ENCODE measurements at places on chromosomes 16 and 17.
A peak's percentile ranks its signal among the peaks of the same experiment; 100 is the strongest.

- no peak for DNase-seq
These were observed 44.7 kb downstream of the NEUROD2 start for GRCh38 chr17:39562976-39563375.

DNA sequence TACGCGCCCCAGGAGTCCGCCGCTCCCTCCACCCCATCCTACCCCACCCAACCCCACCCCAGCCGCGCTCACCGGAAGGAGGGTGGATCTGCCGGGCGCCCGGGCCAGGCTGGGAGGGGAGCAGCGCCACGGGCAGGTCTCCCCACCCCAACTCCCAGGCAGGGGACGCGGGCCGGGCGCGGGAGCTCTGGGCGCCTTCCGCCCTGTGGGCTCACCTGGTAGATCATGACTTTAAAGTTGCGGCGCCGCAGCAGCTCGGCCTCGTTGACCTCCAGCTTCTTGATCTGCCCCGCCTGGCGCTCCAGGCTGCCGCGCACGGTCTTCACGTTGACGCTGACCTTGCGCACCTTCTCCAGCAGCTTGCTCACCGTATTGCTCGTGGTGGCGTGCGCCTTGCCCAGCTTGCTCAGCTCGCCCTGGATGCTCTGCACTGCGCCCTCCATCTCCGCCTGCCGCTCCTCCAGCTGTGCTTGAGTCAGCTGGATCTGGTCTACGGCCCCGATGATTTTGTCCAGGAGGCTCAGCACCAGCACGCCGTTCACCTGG lies 571 bp downstream of the CAVIN1 start:
- no peak for DNase-seq

DNA sequence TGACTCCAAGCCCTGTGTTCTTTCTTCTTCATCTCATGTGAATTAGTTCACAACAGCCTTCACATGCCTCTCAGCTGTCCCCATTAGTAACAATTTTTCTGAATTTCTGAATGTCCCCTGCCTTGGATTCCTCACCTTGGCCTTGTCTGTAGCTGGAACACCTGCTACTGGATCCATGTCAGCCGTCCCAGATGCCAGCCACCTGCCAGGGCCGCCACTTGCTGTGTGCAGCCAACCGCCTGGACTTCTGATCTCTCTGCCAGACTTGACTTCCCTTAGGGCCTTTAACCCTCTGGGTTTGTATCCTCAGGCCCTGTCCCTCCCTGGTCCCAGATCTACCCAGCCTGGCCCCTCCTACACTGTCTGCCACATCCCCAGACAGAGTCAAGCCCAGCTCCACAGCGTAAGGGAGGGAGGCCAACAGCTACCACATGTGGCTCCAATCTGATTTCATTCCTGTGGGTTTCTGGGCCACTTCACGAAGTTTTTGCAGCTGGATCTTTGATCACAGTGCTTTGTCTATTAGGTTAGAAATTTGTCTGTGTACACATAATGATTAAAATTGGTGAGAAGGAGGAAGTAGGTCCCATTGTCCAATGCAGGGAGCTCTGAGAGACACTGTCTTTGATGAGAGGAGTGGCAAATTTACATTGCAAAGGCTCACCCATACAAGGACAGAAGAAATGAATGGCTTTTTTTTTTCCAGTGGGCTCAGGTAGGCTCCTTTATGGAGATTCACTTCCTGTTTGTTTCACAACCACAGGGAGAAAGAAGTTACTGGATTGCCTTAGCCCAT lies 15.3 kb downstream of the MPP2 start:
- peak; percentile 15 for DNase-seq

- DNase-seq: peak; percentile 59
These were observed 25.0 kb upstream of the KCNJ2 start for GRCh38 chr17:70144260-70144846.

GRCh38 chr17:14474591-14474990 lies 173.7 kb downstream of the HS3ST3B1 start:
- DNase-seq: no peak

- DNase-seq: no peak
These were observed 1159.1 kb upstream of the CDH8 start for GRCh38 chr16:63195336-63195735.

DNA sequence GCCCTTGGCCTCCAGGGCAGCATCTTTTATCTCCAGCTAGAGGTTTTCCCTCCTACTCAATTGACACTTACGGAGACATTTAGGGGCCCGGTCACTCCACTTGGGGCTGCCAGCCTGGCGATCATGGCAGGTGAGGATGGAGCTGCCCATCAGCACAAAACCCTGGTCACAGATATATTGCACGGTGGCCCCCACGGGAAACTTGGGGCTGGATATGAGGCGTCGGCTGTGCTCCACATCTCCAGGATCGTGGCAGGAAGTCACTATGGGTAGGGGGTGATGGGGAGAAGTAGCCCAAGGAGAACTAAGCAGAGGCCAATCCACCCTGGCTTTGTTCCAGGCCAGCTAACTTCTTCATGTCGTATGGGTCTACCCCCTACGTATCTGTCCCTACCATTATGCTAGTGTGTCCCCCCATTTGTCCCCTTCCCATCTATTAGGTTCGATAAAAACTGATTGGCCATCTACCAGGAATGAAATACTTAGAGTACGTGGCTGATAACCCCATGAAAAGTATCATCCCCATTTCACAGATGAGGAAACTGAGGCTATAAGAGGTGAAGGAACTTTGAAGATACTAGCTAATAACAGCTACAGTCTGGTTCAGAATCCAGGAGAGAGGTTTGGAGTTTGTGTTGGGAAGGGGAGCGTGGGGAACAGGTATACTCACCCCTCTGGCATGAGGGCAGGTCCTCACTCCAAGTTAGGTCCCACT lies 6.1 kb upstream of the PHF12 start:
- DNase-seq: no peak

All from fibroblast of mammary gland (primary cell).